T1000 (cell line): ENCODE measurements at places on chromosomes 13 and 19.
A peak's percentile ranks its signal among the peaks of the same experiment; 100 is the strongest.

DNA sequence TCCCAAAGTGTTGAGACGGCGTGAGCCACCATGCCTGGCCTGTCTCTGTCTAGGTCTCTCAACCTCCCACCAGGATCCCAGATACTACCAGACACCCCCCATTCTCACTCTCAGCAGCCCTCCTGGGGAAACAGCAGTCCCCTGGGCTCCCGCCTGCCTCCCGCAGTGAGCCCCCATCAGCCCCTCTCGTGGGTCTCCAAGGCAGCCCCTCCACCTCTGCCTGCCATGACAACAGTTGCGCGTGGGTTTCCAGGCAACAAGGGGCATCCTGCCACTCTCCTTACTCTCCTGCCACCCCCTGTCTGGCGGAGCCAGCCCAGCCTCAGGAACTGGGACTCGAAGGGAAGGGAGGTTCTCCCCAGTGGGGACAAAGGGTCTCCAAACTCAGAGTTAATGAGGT is 5.2 kb downstream of the LRRC4B start:
- no peak for DNase-seq

DNA sequence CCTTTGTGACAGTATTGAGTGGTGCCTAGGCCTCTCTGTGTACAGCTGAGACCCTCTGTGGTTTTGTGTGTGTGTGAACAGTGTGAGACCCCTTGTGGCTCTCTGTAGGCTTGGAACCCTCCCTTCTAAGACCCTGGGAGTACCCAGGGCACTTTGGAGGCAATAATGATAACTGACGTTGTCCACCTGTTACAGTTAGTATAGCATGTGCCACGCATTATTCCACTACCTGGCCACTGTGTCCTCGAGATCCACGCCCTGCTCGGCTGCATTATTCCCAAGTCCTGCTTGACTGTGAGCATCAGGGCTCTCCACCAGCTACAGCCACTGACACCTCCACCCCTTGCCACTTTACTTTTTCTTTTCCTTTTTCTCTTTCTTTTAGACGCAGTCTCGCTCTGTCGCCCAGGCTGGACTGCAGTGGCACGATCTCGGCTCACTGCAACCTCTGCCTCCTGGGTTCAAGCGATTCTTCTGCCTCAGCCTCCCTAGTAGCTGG is 2.0 kb downstream of the GRAMD1A start:
- no peak for DNase-seq

GRCh38 chr19:48102870-48103751 is 7.5 kb downstream of the PLA2G4C start:
- DNase-seq = no peak

DNA sequence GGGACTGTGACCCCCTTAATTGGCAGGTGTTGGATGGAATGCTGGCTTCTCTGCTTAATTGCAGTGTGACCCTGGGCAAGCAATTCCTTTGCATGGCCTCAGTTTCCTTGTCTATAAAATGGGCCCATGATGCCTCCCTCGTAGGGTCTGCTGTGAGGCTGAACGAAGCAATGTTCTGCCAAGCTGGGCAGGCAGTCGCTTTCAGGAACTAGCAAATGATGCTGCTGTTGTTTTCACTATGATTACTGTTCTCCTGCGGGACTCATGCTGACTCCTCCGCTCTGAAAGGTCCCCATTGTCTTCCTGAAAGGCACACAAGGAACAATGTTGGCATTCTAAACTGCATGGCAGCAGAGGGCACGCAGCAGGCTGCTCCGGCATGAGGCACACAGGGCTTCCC is 6.8 kb downstream of the BICRA start:
- no peak for DNase-seq

- no peak for DNase-seq
Observed at GRCh38 chr13:31036731-31037695, 104.6 kb downstream of the TEX26 start.

DNA sequence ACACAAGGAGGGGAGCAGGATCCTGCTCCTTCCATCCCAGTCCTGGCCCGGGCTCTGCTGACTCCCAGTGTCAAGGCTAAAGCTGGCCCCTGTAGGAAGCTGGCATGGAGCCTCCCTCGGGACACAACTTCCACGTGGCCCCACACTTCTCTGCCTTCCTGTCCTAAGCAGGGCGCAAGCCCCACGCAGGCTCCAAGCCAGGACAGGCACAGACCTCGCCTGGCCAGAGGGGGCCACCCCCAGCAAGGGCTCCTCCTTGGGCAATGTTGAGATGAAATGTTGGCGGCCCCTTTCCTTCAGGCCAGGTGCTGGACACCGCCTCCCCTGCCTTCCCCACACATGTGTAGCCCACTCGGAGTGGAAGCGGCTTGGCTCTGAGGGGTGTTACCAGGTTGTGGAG is 66.6 kb downstream of the COL4A1 start:
- DNase-seq = no peak

DNA sequence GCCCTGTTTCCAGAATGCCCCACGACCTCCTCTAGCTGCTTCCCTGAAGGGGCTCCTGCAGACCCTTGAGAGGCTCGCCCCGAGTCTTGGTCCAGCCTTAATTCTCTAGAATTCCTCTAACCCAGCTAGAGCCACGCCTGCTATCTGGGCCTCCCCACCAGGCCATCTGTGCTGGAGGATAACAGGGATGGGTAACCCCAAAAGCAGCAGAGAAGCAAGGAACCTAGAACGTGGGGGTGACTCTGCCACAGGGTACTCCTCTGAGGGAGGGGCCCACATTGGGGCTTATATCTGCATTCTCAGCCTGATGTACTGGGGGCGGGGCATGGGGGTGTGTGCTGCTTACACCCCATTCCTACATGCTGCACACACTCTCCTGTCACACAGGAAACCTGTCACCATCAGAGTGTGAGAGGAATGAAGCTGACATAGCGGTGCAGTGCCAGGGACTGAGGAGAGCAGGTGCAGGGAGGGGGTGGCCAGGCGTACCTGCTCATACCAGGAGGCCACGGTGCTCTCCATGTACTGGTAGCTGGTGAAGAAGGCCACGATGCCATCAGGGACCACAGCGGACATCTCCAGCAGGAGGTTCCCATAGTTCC is 13.8 kb downstream of the KLC3 start:
- DNase-seq = no peak

DNA sequence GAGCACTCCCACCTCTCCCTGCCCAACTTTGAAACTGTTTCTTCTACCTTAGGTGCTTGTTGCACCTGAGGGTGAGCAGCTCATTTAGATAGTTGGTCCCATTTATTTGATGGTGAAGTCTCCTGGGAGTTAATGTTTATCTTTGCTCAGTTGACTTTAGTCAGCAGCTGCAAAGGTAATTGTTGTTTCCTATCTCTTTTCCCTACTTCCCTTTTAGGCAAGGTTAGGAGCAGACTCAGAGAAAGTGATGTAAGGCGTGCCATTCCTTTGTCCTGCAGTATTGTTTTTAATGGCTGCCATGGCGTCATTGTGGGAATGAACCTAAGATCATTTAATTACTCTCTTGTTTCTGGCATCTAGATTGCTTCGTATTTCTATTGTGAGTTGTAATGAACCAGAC is 11.6 kb downstream of the AKAP11 start:
- DNase-seq = no peak

DNA sequence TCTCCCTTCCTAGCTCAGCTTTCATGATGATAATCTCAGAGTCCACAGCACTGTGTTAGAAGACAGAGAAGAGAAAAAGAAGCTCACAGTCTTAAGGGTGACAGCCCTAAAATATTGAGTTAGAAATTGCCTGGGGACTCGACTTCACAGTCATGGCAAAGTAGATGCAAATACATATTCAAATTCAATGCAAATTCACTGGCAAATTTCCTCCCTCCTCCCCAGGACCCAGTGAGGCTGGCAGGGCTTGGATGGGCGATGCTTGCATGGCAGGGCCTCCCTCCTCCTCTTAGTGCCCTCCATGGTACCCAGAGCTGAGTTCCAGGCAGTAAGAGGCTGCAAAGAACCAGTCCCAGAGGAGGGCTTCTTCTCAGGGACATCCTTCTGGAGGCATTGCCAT is 115.6 kb upstream of the UQCRFS1 start:
- no peak for DNase-seq

DNA sequence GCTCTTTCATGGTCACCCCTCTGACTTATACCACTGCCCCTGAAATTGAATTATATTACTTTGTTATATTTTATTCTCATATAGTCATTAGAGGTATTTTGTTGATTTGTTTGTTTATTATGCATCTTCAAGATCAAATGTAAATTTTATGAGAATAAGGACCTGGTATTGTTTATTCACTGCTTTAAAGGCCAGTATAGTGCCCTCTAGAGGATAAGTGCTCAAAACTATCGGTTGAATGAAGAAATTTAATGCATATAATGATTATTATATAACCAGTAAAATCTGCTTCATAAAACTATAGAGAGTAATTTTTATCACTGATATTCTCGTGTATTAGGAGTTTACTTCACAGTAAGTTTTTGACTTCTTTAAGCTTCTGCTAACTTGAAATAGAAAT is 1401.9 kb downstream of the SLITRK1 start:
- DNase-seq = no peak

GRCh38 chr13:102872131-102872530 is 26.3 kb downstream of the ERCC5 start:
- DNase-seq = no peak

DNA sequence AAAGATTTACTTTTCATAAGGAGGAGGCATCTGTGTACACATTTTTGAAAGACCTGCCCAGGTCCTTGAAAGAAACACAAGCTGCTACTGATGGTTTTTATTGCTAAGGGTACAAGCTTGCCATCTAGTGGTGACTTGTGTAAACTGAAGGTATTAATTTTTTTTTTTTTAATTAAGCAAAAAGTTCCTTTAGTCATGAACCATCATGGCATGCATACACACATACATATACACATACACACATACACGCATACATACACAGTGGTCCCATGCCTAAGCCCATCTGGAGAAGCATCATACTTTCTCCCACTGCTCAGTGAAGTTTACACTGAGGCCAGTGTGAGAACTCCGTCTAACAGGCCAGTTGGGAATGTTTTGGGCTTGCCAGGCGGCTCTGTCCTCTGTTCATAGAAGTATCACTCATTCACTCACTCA is 312.5 kb downstream of the DCLK1 start:
- DNase-seq = no peak

- no peak for DNase-seq
Observed at GRCh38 chr13:90416938-90417337, 930.5 kb upstream of the MIR17HG start.

DNA sequence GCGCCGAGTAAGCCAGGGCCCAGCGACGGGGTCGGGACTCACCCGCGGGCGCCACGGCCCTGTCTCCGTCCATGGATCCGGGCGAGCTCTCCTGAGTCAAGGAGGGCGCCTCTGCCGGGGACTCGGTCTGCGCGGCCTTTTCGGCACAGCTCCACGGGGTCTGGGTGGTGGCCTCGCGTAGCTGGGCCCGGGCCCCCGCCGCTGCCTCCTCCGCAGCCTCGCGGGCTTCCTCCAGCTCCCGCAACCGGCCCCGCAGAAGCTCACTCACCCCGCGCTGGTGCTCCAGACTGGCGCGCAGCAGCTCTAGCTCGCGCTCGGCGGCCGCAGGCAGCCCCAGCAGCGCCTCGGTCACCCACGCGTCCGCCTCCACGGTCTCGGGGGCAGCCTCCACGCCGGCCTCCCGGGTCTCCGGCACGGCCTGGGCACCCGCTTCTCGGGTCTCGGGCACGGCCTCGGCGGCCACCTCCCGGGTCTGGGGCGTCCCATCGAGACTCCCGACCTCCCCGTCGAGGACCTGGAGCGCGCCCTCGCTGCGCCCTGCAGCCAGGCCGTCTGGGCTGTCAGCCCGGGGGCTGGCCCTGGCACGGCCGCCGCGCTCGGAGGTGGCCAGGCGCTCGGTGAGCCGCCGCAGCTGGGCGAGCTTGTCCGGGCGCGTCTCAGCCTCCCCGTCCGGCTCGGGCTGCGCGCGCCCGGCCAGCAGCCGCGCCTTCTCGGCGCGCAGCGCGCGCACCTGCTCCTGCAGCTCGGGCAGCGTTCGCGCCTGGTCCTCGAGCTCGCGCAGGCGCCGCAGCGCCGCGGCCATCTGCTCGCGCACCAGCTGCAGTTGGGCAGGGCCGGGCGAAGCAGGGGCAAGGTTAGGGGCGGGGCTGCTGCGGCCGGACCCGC is 8.4 kb downstream of the KANK3 start:
- DNase-seq = peak; percentile 44

DNA sequence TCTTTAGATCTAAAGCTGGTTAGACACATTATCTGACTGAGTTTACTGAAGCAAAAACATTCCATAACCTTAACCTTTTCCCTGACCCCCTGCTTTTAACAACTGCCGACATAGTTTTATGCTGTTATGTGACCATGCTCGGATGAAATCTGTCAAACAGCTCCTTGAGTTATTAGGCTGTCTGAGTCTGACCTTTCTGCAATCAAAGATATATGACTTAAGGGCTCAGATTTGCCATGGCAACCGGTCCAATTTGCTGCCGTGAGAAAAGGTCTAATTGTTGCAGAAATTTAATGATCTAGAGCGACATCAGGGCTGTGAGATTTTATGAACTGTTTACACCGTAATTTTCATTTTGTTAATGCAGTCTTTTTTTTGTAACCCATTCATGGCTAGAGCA is 61.8 kb downstream of the URI1 start:
- no peak for DNase-seq

DNA sequence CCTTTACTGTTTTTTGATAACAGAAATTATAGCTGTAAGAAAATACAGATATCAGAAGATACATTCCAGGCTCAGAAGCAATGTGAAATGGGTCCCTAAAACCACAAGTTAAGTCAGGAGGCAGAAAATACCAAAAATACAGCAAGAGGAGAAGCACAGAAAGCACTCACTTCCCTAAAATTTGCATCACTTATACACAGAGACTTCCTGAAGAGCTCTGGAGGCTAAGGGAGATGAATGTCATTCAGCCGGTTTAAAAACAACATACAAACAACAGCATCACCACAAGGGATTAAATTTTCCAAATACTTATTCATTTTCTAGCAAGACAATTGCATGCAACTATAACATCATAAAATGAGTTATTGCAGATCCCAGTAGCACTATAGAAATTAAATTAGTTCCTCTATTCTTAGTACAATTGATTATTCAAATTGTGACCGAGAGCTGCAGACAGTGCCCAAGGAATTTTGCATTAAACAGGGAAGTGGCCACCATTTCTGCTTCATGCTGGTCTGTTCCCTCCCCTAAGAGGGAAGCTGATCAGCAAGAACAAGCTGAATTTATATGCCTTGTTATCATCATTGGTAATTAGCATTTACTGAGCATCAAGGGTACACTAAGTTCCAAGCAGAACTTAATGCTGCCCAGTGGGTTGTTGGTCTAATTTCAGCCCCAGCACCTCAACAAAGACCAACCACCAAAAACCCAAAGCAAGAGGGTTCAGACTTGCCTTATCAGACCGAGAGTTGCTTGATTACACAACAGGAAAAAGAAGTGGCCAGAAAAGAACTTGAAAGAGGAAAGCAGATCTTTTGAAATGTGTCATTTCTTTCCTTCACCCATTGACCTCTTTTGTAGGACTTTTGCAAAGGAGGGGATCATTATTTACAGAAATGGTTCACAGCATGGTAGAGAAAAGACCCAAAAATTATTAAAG is 140.7 kb downstream of the KCTD12 start:
- no peak for DNase-seq

DNA sequence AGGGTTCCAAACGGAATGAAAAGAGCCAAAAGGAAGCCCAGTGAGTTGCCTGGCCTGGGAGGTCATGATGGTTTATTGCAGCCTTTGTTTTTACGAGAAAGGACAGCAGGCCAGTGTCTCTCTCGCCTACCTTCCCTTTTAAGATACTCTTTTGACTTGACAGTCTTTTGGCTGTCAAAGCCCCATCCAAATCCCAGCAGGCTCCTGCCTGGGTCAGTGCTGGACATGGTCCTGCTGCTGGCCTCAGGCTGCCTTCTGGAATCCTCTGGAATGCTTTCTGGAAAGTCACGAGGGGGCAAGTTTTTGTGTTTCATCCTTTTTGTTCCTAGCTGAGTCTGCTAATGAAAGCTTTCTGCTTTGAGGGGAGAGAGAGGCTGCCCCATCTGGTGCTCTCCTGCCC is 444.8 kb downstream of the OLFM4 start:
- DNase-seq = no peak
